Nephron progenitor cell (in vitro differentiated cells): ENCODE measurements at places on chromosomes 13 and 19.

GRCh38 chr13:49410006-49410405, 33.9 kb downstream of the CAB39L start:
- DNase-seq: no peak

- peak; percentile 10 for DNase-seq
Measured at GRCh38 chr13:102651892-102652291, 43.0 kb downstream of the METTL21C start.

- DNase-seq: no peak
Measured at GRCh38 chr19:12111943-12112637, 28.1 kb downstream of the ZNF20 start.

DNA sequence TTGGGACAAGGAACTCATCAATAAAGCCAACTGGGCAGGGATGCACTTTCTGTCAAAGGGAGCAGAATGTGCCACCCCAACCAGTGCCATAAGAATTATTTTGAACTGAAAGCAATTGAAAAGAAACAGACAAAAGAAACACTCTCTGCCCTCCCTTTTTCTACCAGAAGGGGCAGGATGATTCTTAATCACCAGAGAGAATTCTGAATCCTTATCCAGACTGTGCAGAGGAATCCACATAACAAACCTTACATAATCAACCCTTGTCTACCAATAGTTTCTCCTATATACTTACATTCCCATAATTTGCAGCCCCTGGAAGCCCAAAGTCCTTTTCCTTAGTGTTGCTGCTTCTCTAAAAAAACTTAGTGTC, 520.7 kb upstream of the NBEA start:
- DNase-seq: no peak
